Coronary artery (tissue), 2 donors: ENCODE measurements at places on chromosomes 2 and 18.

DNA sequence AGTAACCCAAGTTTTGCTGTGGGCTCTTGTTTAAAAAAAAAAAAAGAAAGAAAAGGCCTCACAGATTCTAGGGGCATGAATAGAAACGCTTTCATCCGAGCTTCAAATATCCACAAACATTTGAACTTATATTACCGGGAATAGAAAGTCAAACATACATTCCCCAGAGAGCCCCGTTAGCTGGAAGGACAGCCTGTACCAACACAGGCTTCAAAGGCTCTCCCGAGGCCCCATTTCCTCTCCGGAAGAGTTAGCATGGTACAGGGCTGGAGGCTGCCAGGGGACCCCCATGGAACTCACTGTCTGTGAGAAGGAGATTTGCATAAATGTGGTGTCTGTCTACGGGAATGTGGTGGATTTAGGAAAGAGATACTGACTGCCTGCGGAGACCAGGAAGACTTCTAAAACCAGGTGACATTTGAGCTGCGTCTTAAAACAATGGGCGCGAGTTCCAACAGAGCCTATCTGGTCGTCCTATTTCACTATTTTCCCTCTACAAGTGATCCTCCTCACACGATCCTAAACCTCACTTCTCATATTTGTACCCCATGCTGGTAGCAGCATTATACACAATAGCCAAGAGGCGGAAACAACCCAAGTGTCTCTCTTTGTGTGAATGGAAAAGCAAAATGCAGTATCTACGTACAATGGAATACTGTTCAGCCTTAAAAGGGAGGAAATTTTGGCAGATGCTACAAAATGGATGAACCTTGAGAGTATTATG lies 820 bp upstream of the MATN3 start:
- DNase-seq: no peak

DNA sequence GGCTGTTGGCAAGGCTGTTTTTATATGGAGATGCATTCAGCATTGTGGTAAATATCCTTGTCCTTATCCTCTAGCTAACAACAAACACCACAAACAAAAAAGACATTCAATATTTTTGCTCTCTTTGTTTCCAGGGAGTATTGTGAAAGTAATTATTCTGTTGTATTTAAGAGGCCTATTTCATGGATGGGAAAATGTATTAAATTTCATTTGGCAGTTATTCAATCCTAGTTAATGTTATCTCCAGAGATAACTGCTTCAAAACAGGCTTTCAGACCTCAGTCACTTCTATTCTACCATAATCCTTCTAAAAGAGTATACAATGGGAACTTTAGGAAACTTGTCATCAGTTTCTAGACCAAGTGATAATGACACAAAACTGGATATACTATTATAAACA lies 280.5 kb upstream of the CCDC68 start:
- no peak for DNase-seq

- no peak for DNase-seq
These were observed 532.7 kb upstream of the POU3F3 start for GRCh38 chr2:104321116-104321795.

GRCh38 chr2:123002660-123003248 lies 1022.3 kb upstream of the CNTNAP5 start:
- DNase-seq: no peak

GRCh38 chr2:79099140-79099686 lies 11.4 kb upstream of the REG1B start:
- no peak for DNase-seq

DNA sequence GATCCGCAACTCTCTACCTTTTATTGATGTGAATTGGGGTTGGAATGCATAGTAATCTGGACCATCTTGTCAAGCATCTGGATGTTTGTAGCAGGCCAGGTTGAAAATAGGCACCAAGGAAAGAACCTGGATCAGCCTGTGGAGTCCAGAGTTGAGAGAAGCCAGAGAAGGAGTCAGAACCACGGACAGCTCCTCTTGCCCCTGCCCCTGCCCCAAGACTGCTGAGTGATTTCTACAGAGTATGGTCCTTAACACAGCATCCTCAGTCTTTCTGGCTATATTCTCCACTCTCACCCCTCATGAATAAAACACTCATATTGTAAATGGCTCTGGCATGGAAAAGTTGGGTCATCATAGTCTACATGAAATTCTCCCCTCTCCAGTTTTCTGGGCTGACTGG lies 154.6 kb downstream of the LOXHD1 start:
- DNase-seq: no peak

- no peak for DNase-seq
These were observed 32.8 kb upstream of the ZNF396 start for GRCh38 chr18:35409911-35410310.

DNA sequence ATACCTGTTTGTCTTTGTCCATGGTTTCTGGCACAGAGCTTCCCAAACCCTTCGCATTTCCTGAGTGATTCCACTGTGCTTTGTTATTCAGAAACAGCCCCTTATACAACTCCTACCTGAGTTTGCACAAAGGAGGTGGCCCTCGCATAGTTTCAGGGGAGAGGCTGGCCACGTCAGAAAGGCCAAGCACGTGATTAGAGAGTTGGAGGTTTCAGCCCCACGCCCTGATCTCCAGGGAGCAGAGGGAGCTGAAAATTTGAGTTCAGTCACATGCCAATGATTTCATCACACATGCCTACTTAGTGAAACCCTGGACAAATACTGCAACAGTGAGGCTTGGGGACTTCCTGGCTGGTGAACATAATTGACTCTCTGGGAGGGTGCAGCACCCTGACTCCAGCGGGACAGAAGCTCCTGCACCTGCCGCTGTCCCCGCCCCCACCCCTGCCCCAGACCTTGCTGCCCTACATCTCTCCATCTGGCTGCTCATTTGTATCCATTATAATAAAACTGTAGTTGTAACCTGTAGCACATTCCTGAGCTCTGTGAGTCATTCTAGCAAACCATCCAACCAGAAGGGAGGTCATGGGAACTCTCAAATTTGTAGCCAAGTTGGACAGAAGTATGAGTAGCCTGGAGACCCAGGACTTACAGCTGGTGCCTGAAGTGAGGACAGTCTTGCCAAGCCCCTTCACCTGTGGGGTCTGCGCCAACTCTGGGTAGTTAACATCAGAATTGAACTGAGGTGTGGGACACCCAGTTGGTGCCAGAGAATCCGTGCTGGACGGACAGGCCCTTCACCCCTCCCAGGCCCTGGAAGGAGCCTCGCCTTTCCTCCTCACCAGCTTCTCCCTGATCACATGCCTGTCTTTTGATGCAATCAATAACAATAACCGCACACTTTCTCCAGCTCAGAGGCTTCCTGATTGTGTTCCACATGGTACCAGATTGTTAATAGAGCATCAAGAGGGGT lies 224.3 kb downstream of the ANAPC1 start:
- peak; percentile 91 for DNase-seq

DNA sequence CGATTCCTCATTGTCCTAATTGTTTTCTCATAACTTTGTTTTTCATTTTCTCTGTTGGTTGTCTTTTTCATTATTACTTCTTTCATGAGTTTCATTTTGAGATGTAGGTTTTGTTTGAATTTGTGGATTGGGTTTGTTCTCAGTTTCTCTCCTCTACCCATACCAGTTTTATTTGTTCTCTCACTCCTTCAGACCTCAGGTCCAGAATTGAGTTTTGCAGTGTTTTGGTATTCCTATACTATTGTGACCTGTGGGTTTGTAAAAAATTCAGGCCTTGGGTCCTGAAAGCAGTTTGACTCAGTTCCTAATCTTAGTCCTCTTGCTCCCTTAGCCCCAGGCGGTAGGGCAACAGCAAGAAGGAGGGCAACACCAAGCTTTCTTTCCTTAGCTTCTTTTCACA lies 28.3 kb upstream of the UBE2E3 start:
- DNase-seq: no peak

GRCh38 chr2:160110674-160111239 lies 48.3 kb upstream of the PLA2R1 start:
- DNase-seq: no peak

DNA sequence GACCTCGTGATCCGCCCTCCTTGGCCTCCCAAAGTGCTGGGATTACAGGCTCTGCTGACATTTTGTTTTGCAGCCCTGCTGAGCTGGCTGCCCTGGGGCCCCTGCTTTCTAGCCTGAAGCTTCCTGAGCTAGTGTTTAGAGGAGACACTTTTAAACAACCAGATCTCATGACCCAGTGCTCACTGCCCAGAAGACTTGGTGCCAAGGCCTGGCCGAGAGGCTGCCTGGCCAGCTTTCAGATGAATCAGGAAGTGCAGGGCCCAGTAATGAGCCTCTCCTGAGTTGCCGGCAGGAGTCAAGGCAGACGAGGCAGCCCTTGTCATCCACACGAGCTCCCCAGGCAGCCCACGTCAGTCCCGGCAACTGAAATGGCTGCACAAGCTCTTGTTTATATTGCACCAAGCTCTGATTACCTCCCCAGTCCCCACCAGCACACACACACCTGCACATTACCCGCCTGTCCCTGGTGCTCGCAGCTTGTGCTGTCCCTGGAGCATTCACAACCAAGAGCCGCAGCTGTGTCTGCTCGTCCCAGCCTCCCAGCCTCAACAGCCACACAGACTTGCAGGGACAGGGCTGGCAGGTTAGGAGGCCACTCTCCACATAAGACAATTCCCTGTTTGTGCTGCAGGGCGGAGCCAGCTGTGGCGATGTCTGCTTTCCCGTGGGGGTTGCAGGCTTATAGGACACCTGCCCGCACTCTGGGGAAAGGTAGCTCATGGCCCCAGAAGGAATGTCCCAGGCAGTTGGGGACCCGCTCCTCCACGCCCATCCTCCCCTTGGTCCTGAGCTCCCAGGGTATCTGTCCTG lies 331.2 kb upstream of the MYT1L start:
- no peak for DNase-seq

- DNase-seq: peak; percentile 8
These were observed 5.6 kb upstream of the NTSR2 start for GRCh38 chr2:11675423-11676112.

GRCh38 chr18:1020731-1021344 lies 116.2 kb downstream of the ADCYAP1 start:
- no peak for DNase-seq

GRCh38 chr18:70382017-70382416 lies 93.2 kb downstream of the SOCS6 start:
- DNase-seq: no peak

GRCh38 chr2:177964892-177965291 lies 107.7 kb downstream of the PDE11A start:
- DNase-seq: no peak

- DNase-seq: no peak
These were observed 16.8 kb upstream of the LPIN1 start for GRCh38 chr2:11729362-11730212.

DNA sequence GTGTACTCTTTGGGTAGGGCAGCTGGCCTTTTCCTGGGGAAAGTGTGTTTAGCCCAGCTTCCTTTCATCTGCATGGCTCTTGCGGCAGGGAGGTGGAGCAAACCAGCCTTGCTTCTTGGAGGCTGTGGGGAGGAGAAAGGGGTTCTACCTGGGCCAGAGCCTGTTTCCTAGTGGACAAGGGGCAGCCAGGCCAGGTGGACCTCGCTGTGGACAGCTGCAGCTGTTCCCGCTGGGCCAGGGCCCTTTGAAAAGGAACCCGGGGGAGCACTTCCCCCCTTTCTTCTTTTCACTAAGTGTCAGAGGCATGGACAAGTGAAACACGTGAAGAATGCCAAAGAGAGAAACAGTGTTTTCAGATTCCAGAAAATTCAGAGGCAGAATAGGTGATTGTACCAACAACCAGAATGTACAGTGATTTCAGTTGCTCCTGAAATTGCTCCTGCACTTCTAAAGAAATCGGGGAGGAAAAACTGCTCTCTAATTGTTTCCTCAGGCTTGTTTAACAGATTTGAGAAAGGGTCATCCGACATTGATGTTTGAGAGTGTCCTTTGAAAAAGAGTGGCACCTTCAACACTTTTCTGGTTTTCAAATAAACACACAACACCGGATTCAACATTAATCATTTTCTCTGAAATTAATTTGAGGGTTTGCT lies 3.9 kb downstream of the GLI2 start:
- DNase-seq: peak; percentile 68

DNA sequence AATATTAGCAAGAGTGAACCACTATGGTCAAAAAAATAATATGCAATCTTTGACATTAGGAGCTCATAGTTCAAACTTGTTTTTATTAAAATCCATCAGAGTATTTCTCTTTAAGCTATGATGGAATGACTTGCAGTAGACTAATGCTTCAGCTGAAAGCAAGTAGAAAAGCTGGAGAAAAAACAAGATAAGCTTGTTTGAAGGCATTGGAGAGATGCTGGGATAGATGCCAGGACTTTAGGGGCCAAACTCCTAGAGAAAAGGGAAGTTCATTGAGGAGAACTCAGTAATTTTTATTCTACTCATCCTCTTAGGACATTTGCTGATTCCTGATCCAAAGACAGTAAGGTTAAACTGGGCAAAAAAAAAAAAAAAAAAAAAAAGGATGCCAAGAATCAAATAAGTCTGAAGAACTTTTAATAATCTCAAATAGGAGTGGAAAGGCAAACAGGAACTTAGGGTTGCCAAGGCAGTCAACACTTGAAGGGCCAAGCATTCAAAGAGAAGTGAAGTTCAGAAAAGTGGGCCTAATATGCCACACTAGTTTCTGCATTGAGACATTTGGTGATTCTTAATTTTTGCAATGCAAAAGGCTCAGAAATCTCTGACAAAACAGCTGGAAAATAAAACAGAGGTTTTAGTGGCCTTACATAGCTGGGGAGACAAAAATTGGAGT lies 19.7 kb upstream of the AFF3 start:
- no peak for DNase-seq

DNA sequence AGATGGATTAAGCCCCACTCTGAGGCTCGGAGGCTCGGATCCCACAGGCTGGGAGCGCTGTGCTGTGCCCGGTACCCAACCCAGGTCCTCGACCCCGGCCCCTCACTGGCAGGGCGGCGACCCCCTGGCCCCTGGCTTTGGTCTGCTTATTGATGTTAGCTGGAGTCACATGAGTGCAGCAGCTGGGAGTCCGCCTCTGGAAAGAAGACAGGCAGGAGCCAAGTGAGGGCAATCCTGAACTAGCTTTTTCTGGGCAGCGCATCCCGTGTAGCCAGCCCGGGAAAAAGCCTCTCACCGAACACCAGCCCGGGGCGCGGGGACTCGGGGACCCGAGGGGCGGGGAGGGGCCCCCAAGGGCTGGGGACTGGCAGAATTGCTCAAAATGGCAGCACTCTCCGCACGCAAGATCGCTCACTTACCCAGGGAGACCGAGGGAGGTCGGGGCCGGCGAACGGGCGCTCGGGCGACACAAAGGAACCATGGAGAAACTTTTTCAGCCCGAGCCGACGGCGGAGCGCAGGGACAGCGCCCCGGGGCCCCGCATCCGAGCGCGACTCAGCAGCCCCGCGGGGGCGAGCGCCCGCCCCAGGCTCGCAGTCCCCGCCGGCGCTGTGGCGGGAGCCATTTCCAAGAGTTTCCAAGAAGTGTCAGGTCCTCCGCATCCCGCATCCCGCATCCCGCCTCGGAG lies 567 bp downstream of the TMEM200C start:
- no peak for DNase-seq
